Erythroblast (primary cell): ENCODE measurements at places on chromosomes 5 and 9.

GRCh38 chr9:34484678-34485077, 26.1 kb downstream of the DNAI1 start:
- no peak for DNase-seq

GRCh38 chr5:91384671-91385430, 1.7 kb upstream of the ARRDC3 start:
- peak; percentile 91 for DNase-seq

DNA sequence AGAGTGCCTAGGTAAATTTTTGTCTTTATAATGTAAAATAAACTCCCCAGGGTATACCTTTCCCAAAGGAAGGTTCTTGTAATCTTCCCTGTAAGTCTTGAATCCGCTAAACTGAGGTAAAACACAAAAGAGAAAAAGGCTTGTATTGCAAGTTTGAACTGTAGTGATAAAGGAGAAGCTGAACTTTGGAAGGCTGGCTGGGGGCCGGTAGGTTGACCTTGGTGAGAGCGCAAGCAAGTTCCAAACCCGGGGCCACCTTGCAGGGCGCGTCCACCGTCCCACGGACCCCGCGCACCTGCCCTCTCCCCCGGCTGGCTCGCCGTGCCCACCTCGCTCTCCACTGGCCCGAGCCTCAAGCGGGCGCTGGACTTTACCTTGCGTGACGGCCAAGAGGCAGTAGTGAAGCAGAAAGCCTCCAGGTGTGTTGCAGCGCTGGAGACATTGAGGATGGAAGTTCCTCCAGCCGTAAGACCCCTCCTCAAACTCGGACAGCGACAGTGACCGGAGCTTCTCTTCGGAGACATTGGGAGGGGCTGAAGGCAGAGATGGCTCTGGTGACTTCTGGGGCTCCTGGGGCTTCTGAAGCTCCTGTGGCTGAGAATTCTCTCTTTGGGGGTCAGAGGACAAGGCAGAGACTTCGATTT, 428 bp downstream of the SLCO4C1 start:
- peak; percentile 37 for DNase-seq

DNA sequence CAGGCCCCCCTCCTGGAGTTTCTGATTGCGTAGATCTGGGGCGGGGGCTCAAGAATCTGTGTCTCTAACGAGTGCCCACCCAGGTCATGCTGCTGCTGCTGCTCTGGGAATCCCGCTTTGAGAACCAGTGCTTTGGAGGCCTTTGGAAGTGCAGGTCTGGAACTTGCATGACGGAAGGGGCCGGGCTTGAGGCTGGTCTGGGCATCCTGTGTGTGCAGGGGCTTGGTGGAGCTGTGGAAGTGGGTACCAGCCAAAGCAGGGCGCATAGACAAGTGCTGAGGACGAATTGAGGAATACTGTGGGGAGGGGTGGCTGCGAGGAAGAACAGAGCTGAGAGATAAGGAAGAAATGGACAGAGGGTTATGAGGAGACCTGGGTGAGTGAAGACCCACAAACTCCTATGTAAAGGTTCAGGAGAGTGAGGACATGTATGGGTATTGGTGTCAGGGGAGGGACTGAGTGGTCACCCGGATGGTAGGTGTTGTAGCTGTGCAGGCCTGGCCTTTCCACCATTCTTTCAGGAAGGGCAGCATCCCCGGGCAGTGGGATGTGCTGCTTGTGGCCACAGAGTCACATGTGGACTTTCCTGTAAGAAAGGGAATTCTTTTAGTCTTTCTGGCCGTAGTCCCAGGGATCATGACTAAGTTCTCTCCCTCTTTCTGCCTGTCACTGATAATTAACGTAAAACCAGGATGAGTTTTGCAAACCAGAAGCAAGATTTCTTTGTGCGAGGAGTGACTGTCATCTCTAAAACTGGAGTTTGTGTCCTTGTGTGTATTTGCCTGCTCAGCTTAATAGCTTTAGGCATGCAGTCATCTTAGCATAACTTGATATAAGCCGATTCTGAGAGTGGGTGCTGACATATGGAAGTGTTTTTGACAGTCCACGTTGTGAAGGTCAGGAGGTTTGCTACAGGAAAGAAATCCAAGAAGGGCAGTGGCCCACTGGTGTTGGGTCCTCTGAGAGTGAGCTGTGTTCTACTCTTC, 43.3 kb upstream of the TJP2 start:
- peak; percentile 24 for DNase-seq

- no peak for DNase-seq
Measured at GRCh38 chr5:132057498-132058255, 2.8 kb upstream of the IL3 start.

GRCh38 chr5:111530298-111530740, 18.0 kb upstream of the STARD4 start:
- DNase-seq = peak; percentile 63

DNA sequence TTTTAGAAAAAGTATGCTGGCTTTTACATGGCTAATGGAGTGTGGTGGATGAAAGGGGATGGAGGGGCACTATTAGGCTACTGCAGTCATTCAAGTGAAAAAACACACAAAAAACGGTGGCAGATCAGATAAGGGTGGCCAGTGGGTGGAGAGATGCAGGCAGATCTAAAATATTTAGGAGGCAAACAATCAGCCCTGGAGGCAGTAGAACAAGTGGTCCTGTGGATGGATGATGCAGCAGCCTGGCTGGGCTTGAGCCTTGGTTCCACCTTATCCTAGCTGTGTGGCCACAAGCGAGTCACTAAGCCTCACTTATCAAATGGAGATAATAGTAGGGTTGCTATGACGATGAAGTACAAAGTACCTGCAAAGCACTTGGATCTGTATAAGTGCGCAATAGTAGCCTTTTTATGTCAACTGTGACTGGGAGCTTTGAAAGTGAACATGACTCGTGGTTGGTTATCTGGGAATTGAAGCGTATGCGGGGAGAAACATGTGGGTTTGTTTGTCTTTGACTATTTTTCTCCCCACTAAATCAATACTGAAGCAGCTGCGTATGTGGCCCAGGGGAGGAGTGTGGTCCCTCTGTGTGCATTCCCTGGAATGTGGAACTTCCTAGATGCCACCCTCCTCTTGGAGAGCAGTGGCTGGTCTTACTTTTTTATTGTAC, 20.2 kb downstream of the NSG2 start:
- no peak for DNase-seq

DNA sequence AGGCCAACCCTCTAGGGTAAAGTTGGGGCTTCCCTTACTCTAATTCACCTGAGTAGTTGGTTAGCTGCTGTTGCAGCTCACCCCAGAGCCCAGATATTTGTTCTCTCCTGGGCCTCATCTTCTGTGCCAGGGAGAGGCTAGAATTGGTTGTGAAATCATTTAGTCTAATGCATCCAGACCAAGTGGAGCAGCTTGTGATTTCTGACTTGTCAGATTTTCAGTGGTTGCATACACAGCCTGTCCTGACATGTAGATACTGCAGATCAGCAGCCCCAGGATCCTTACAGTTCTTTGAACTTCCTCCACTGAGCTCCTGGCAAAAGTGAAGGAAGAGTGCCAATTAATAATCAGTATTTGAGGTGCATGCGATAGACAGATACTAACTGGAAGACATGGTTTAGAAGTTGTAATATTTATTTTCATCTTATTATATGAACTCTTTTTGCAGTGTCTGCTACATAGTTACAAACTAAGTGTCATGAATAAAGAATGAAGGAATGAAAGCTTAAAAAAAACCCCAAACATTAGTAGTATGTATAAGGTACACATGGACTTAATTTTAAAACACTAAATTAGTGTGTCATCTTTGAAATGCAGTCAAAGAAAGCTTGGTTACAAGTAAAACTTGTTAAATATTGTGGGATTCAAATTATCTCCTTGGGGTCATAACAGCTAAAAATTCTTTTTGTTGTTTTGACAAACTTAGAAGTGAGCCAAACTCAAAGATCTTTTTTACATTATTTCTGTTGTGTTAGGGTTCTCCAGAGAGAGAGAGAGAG, 128.5 kb downstream of the VPS13A start:
- no peak for DNase-seq

- DNase-seq = peak; percentile 3
Measured at GRCh38 chr5:65779643-65780042, 57.6 kb downstream of the NLN start.

DNA sequence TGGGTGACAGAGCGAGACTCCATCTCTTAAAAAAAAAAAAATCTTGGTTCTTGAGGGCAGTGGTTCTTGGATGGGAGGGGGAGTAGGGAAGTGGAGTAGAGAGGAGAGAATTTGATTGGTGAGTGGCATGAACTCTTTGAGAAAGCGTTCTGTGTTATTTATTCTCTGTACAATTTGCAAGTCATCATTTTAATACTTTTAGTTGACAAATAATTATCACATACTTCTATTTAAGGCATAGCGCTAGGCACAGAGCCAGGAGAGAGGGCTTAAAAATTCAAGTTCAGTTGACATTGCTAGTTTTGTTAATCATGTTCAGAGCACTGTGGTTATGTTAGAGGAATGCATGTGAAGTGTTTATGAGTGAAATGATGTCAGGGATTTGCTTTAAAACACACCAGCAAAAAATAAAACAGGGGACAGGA, 24.6 kb downstream of the HSDL2 start:
- DNase-seq = no peak

DNA sequence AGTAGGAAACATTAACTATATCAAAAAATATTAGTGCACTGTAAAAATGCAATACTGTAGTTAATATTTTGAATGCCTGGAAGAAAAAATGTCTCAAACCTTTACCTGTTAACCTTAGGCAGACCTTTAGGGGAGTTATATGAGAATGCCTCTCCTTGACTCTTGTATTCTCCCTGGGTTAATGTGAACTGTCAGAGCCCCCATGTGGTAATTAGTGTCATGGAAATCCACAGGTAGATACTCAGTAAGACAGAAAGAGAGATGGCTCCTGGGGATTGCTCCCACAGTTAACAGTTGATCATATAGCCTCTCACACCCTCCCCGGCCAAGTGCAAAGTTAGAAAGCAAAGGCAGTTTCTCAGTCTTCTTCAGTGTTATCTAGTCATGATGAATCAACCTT, 742.8 kb downstream of the NR2F1-AS1 start:
- DNase-seq = no peak

- no peak for DNase-seq
Measured at GRCh38 chr9:17865881-17866280, 287.0 kb downstream of the SH3GL2 start.
